ENCODE measurements at places on chromosomes 5 and 9.

DNA sequence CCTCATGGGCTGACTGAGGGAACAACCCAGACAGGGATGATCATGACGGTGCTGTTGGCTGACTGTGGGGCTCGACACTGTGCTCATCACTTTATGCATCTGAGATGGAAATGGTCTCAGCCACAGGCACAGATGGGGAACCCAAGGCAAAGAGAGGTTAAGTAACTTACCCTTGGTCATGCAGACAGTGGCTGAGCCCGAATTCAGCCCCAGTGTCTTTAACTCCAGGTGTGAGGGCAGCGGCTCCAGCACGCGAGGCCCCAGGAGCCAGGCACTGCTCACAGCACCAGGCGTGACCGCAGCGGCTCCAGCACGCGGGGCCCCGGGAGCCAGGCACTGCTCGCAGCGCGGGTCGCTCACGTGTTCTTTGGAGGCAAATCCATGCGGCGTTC, 45.3 kb upstream of the FCN1 start:
- no peak for DNase-seq

DNA sequence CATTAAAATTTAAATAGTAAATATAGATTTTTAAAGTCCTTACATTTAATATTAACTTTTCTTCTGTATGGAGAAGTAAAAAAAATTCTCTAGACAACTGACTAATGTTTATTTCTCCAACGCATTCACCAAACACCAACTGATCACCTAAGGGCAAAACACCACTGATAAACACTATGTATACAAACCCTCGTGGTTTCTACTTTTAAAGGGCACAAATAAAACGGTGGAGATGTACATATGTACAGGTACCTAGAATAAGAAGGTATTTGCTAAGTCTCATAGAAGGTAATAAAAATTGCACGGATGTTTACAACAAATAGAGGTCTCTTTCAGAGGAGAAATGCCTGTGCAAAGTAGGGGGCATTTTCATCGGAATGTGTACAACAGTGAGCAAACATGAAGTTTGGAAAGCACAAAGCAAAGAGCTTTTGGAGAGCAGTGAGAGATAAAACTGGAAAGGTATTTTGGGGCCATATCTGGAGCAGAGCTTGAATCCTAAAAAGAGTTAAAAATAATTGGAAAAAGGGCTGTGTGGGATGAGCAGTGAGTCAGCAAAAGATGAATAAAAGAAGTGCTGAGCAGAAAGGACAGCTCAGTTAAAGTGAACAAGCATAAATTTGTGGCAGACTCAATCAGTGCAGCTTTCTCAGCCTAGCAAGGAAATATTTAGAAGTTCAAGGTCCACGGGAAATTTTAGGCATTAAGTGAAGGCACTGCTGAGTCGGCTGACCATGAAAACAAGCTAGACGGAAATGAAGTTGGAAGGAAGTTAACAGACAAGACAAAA, 160.0 kb downstream of the TMEM161B start:
- DNase-seq, result no peak

- no peak for DNase-seq
Observed at GRCh38 chr5:120910629-120911028, 446.5 kb downstream of the PRR16 start.

DNA sequence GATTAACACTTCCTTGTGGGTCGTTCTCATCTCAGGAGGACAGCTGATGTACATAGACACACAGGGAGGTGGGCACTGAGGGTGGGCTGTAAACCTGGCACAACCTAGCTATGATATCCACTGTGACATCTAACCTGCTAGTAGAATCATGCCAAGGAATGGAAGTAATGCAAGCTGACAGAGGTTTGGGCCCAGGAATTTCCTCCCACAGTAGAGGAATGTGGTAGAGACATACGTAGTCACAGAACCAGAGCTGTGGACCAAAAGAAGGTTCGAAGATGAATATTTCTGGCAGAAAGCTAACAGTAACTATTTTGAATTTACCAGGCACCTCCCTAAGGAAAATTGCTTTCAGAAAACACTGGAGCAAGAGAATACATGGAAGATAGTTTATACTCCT, 15.2 kb upstream of the DNAJC25 start:
- DNase-seq, result no peak

DNA sequence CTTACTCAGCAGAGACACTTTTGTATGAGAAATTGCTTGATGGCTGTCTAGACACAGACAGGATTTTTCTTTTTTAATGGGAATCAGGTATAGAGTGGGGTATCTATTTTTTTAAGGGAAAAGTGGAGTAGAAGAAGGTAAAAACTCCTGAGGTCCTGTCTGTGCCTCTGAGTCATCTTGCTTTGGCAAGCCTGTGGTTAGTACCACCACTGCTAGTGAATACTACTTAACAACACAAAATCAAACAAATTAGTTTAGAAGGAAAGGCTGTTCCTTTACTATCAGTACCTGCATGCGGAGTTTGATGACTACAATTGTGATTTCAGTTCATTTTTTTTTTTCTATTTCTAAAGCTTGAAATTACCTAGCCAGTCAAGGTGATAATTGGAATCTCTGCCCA, 150.9 kb upstream of the PPP1R2B start:
- DNase-seq, result no peak

GRCh38 chr5:33576726-33577590, 136.2 kb downstream of the TARS1 start:
- no peak for DNase-seq

DNA sequence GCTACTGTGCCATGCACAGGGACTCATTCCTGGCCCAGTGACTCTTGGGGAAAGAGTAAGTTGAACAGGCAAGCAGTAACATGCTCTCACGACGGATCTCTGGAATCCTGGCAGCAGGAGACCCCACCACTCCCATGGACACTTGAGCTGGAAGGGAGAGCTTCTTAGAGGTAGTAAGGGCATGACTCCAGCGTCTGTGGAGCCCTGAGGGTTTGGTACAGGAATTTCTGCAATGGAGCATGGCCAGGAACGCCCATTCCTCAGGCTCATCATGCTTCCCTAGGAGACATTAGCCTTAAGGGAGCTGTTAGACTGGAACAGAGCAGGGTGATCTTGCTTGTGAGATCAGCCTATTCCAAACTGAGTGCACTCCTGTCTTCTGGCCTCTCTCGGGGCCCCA, 212.9 kb downstream of the MAT2B start:
- DNase-seq, result no peak

- DNase-seq, result no peak
Observed at GRCh38 chr5:74148321-74148720, 492.2 kb downstream of the ENC1 start.

DNA sequence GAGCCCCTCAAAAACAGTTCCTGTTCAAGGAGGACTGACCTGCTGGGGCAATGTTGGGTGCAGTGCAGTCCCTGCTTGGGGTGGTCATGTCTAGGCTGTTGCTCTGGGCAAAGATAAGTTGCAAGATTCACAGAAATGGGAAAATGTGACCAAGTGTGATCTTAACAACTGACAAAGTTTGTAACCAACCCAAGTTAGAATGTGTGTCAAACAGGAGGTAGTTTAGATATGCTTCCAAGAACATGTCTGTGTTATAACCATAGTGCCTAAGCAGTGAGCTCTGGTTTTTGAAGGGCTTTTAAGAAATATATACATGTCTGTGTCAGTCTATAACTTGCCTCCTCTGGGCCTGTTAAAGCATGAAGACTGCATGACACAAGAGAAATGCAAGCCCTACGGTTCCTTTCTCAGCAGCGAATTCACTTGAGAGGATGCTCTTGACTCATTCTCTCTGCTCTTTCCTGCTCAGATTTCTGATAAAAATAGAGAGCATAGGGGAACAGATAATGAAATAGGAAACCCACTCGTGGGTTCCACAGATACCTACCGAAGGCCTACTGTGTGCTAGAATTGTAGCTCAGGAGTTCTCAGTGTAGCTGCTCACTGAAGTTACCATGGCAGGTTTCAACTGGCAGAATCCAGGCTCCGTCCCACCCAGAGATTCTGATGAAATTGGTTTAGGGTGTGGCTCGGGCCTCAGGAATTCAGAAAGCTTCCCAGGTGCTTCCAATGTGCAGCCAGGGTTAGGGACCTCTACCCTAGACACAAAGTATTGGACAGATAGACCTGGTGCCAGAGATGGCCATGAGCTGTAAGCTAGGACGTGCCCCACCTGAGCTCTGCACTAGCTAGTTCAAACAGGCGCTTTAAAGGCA, 52.4 kb downstream of the ARHGEF37 start:
- no peak for DNase-seq

- DNase-seq, result peak; percentile 26
Observed at GRCh38 chr5:115349001-115349817, 52.8 kb upstream of the CCDC112 start.

DNA sequence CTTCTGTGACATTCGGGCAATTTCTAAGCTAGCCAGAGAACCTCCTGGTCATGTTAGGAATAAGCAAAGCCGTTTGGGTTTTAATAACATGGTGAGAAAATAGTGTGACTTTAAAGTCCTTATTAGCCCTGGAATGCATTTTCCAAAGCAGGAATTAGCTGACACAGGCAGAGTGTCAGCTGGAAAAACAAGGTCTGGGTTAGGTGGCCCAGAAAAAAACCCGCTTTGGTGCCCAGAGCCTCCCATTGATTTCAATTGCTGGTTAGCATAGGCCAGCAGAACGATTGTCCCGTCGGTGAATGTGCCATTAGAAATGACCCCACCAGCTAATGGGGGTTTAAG, 62.1 kb upstream of the CPEB4 start:
- no peak for DNase-seq

- DNase-seq, result no peak
Observed at GRCh38 chr5:74149395-74149794, 491.1 kb downstream of the ENC1 start.

DNA sequence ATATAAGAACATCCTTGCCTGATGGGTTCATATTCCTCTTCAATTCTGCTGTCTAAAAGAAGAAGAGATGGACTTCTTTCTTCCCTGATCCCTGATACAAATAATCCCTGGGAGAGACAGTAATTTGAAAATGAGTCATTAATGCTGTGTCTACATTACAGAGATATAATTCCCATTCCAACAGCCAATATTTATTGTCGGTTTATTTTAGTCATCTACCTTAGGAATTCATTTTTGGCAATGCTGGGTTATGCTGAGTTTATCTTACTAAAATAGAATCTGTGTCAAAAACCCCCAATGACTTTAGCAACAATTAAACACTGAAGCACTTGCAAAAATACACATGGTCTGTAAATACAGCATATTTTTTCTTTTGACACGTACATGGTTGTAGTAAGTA, 23.9 kb downstream of the ZNF474 start:
- DNase-seq, result no peak

DNA sequence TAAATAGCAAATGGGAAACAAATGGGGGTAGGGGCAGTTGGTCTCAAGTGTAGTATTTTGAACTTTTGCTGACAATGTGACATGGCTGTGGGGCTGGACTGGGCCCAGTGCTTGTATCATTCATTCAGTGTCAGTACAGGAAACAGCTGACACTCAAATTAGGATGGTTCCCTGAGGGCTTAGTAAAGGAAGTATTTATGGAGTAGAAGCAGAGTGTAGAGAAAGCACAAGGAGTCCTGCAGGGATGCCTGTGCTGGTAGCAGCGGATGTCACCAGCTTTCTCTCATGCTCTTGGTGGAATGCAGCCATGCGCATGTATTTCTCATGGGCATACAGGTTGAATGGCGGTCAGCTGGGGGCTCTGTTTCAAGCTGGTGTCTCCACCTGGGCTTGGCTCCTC, 72.9 kb upstream of the SLC44A1 start:
- no peak for DNase-seq

GRCh38 chr5:172834415-172835289, 601 bp downstream of the ERGIC1 start:
- DNase-seq, result no peak

DNA sequence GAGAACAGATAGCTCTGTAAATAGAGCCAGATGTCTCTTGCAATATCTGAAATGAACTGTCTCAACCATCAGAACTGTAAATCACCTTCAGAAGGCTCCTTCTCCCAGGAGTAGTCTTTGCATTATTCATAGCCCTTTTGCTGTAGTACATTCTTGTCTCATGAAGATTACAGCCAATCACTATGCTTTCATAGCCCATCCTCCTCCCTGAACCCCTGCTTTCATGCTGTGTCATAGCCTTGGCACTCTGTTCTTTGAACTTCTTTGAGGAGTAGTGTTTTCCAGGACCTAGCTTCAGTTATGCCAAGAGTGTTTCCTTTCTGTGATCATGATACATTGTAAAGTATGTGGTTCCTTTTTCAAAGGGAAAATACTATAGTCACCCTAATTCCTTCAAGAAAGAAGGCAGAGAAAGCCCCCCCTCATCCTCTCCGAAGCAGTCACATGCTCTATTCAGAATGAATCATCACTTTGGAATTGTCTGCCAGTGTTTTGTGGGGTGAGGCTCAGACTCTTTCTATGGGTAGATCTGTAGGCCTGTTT, 61.1 kb downstream of the GRIA1 start:
- no peak for DNase-seq

Data from DMS 273 treated with DMSO at 0.1 percent for 48 hours (cell line).